Neural crest cell (in vitro differentiated cells): ENCODE measurements at places on chromosomes 4 and X. TPM values are rescaled to one million over a fixed set of nuclear protein-coding genes. Genes with fewer than 3 reads are reported as not detected.

DNA sequence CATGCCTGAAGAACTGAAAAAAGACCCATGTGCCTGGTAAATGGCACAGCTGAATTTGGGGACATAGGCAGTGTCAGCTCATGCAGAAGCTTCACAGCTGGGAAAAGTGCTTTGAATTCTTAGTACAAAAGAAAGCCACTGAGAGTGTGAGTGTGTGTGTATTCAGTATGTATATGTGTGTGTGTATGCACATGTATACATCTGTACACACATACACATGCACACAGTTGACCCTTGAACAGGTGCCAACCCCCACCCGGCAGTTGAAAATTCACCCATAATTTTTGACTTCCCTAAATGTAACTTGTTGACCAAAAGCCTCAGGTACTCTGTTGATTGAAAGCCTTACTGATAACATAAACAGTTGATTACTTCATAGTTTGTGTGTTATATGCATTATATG lies 49.5 kb upstream of the ENPP6 start:
- DNase-seq, result no peak

GRCh38 chr4:156870131-156870530 lies 101.5 kb downstream of the PDGFC start:
- no peak for DNase-seq

DNA sequence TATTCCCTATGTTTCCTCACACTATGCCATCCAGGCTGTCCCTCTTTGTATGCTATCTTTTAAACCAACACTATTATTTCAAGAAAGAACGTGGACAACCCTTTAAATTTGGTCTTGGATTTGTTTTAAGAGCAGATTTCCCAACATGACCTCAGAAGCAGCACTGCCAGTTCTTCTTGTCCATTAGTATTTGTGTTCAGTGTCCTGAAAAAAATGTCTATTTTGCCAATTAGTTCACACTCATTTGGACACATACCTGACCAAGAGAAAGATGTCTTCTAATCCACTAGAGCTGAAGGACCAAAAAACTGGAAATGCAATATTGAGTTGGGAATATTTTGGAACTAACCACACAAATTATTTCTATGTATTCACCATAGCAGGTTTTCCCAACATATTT lies 223.2 kb upstream of the CNKSR2 start:
- no peak for DNase-seq

Gene PARM1
- total RNA-seq, result 0.73 and 0.96 TPM in 2 replicates

DNA sequence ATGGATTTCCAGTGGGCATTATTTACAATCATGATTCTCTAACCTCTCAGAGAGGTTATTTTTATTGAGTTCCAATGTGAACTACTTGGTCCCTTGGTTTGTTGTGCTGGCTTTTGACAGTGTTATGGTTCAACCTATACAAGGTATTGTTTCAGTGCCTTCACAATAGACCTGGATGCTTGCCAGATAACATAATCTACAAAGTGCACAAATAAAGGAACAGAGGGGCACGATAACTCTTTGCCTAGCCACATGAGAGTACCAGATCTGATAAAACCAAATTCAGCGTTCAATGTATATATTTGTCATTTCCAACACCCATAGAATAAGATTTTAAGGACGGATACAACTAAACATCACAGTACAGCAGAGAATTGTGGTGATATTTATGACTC lies 120.8 kb downstream of the RASL11B start:
- no peak for DNase-seq

Gene ERAS
- total RNA-seq, result 0.49 and 0.50 TPM in 2 replicates

Gene AP1S2
- total RNA-seq, result 136 and 141 TPM in 2 replicates

- no peak for DNase-seq
These were observed 95.6 kb downstream of the REPS2 start for GRCh38 chrX:17042037-17042436.

GRCh38 chr4:54657551-54658251 lies at the start of gene KIT:
Gene KIT (plus strand): TSS chr4:54657957. CDS start chr4:54658015, 58 bp downstream.
- DNase-seq, result peak; percentile 76

Gene MAGEA9
- total RNA-seq, result not detected in 2 replicates

DNA sequence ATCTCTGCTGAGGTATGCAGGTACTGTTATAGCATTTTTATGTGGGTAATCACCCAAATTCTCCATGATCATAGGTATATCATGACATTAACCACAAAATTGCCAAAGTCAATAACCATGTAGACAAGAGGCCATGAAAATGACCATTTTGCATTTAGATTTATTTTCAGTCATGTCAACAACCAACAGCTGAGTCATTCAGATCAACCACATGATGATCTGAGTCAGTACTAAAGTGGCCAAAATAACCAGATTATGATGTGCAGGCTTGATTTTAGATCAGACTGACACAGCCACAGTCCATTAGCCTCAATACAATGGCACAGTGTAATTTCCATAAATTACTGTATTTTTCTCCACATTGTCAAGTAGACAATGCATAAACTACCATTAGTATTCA lies 240.5 kb downstream of the GRIA3 start:
- DNase-seq, result no peak

GRCh38 chr4:184641022-184641421 lies 8.2 kb downstream of the CASP3 start:
- no peak for DNase-seq

GRCh38 chr4:138202686-138203085 lies 39.5 kb downstream of the SLC7A11 start:
- no peak for DNase-seq

DNA sequence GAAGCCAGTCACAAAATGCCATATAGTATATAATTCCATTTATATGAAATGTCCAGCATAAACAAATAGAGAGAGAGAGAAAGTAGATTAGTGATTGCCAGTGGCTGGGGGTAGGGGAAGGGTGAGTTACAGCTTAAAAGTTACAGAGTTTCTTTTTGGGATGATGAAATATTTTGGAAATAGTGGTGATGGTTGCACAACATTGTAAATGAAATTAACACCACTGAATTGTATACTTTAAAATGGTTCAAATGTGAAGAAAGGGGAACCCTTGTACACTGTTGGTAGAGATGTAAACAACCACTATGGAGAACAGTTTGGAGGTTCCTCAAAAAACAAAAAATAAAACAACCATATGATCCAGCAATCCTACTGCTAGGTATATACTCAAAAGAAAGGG lies 131.2 kb upstream of the GPC4 start:
- no peak for DNase-seq

Gene FATE1
- total RNA-seq, result not detected in 2 replicates

DNA sequence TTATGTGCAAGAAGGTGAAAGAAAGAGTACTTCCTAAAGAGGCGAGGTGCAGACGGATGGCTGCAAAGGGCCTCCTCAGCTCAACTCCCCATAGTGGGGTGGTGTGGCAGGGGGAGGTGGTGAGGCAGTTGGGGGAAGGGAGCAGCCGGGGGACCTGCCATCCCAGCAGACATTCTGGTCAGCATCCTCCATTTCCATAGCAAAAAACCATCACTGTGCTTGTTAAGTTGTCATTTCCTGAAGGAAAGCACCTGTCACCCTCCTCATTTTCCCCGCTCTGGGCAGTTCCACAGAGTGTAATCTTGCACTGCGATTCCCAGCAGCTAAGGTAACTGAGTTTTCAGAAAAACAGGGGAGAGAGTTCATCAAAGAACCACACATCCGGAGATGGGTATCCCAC lies 51.5 kb downstream of the TSPAN5 start:
- DNase-seq, result no peak

Gene TSC22D3
- 22.3 and 23.2 TPM in 2 replicates for total RNA-seq

- DNase-seq, result no peak
These were observed 150.9 kb upstream of the ANK2 start for GRCh38 chr4:112898357-112899141.

Gene CYP2U1
- 7.6 and 8.4 TPM in 2 replicates for total RNA-seq

GRCh38 chrX:82765811-82766210 lies 742.3 kb upstream of the POU3F4 start:
- no peak for DNase-seq

DNA sequence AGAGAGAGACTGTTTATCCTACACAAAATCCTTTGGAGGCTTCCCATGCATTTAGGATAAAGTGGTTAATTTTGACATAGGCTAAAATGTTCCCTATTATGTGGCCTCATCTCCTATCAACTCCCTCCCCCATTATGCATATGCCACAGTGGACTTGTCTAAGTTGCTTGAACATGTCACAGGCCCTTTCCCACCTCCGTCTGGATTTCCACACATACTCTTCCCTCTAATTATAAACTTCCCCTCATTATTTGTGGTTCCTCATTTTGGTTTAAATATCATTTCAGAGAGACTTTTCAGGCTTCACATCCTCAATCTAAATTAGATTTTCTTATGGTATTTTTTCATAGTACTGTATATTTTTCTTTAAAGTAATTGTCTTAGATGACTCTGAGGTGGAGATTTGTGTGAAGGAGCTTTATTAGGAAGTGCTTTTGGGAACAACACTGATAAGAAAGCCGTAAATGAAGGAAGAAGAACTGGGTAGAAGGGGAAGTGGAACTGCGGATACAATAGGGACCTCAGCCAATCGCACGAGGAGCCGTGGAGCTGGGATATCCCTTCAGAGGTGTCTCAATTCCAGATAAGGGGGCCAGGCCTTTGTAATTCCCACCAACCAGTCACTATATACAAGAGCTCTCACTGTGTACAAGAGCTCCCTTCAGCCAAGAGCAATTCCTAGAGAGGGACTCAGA lies 7.9 kb downstream of the C4orf17 start:
- no peak for DNase-seq

DNA sequence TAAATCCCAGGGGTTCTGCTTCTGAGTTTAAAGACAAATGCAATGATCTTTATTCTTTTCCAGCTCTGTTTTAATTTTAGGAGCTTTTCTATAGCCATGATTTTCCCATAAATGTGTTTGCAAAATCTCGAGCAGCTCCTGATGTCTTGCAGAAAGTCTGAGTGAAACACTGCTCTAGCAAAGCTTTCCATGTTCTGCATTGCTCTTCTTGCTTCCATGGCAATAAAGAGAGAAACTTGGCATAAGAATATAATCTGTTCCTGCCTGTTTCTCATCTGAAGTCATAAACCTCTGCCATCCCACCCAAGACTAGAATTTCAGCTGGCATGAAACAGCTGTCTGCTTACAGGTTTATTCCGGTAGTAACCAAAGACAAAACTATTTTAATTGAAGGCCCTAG lies 254.5 kb downstream of the SPRY1 start:
- DNase-seq, result no peak

GRCh38 chr4:119300101-119300978 lies 21.6 kb downstream of the FABP2 start:
- peak; percentile 85 for DNase-seq

DNA sequence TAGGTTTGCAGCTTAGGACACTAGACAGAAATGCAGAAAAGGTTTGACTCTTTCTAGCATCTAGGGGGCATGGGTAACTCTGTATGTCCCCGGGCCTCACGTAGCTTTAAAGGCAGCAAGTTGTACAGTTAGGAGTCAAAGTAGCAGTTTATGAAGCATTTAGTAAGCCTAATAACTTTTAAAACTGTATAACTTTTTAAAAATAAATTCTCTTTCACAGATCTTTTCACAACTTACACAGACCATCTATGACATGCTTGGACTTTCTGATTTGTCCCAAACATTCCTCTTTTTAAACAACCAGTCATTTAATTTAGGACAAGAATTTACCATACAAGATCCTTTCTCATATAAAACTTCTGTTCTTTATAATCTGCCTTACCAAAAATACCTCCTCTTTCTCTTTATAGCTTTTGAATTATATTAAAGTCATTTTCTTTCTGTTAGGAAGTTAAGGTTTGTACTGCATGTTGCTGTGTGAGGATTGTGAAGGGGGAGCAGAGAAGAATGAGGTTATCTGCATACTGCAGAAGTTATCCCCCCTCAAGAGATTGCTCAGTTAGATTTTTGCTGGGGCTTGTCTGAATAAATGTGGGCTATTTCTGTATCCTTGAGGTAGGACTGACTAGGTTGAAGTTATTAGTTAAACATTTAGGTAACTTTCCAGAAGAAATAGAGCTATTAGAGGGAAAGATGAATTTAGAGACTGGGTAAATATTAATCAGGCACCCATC lies 94.3 kb downstream of the CPE start:
- no peak for DNase-seq

GRCh38 chrX:134619838-134620237 lies 38.4 kb downstream of the PLAC1 start:
- DNase-seq, result no peak

- peak; percentile 12 for DNase-seq
These were observed 109.8 kb downstream of the DCTD start for GRCh38 chr4:182807346-182807745.

- no peak for DNase-seq
These were observed 21.9 kb downstream of the POU3F4 start for GRCh38 chrX:83529950-83530349.

DNA sequence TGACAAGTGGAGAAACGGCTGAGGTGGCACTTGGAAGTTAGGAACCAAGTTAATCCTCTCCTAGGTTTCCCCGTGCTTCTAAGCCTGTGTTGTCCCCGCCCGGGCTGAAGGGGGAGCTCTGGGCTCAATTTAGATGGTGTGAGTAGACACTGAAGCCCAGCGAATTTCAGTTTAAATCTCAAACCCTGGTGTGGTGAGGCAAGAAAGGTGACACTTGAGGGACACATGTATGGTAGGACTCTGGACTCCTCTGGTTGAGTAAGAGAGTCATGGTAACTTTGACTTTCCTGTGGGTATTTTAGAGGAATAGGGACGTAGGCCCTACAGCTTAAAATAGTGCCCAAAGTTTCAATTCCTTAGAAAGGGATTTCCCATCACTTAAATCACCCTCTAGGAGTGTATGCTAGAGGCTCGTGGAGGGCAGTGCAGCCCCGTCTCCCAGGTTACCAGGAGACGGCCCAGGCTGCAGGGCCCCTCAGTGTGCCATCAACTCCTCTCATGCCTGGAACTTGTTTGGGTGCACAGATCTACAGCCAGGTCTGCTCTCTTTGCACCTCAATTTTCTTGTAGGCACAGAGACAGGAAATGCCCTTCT lies 24.0 kb downstream of the HAND2 start:
- DNase-seq, result no peak

DNA sequence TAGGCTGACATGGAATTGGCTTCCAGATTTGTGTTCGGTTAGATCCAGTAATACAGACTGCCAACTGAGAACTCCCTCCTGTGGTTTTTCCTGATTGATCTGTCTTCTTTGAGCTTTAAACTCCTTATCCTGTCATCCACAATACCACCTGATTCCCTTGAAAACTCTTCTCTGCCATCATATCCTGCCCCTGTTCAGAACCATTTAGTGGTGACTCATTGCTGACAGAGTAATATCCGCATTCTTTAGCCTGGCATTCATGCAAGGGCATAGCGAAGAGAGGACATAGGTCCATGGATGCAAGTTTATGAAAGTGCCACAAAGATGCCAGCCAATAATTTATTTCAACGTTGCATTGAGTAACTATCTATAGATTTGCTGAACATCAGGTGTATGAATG lies 76.6 kb downstream of the ITIH6 start:
- DNase-seq, result no peak

Gene SERTM2
- 0.11 TPM in 1 of 2 replicates, not detected in the other for total RNA-seq

GRCh38 chr4:16817286-16817685 lies 81.2 kb downstream of the LDB2 start:
- no peak for DNase-seq
